ENCODE measurements at places on chromosomes 2 and 18.

DNA sequence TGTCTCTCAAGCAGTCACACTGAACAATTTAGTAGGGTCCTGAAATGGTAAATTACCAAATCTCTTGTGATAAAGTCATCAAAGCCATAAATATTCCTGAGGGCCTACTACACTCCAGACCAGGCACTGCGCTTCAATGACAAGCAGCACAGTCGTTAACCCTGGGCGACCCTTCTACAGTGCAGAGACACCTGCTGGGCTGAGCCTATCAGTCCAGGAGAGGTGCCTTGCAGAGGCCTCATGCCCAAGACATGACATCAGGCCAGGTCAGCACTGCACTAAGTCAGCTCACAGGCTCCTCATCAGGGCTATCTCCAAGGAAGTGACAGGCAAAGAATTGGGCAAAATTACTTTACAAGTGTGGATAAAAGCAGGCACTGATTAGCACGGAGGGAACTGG lies 166.4 kb upstream of the EPB41L3 start:
- DNase-seq: no peak

GRCh38 chr2:233217892-233218377 lies 33.5 kb upstream of the ATG16L1 start:
- DNase-seq: no peak

- DNase-seq: no peak
Observed at GRCh38 chr2:19868224-19868623, 33.6 kb downstream of the TTC32 start.

GRCh38 chr2:123080331-123080730 lies 944.8 kb upstream of the CNTNAP5 start:
- no peak for DNase-seq

DNA sequence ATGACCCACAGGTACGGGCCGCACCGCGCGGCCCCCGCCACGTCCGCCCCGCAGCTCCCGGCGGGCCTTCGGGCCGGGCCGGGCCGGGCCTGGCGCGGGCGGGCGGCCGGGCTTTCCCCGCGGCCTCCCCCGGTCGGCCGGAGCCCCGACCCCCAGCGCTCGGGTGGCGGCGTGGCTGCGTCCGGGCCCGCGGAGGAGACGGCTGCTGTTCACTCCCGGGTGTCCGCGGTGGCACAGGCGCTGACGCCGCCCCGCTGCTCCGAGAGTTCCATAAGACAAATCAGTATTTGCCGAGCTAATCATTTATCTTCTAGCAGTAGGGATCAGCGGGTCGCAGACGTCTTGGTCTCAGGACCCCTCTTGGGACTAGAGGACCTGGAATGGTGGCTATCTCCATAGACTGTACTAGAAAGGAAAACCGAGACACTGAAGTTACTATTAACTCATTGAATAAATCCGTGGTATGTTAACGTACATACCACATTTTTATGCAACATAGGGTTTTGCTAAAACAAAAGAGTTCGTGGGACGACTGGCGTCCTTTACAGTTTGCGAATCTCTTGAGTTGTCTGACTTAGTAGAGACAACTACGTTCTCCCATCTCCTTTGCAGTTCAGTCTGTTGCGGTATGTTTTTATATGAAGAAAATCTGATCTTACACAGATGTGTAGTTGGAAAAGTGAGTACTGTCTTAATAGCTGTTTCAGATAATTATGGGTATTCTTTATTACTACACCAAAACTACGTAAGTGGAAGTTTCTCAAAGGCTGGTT lies 500 bp downstream of the LIMS1 start:
- DNase-seq: no peak

DNA sequence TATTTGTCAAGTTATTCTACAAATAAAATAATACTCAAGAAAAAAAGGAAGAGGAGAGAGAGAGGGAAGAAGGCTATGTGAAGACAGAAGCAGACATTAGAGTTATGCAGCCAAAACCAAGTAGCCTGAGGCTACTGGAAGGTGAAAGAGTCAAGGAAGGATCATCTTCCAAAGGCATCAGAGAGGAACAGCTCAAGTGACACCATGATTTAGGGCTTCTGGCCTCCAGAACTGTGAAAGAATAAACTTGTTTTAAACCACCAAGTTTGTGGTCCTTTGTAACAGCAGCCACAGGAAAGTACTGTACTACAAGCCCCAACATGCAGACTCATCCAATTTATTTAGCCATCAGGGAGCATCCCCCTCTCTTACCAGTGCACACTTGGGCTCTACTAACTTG lies 788.5 kb upstream of the LRRTM1 start:
- DNase-seq: no peak

GRCh38 chr18:61086657-61087056 lies 246.6 kb upstream of the CDH20 start:
- DNase-seq: no peak

- DNase-seq: no peak
Observed at GRCh38 chr2:5074733-5075132, 617.5 kb upstream of the SOX11 start.

GRCh38 chr2:926896-927295 lies 23.8 kb upstream of the SNTG2 start:
- DNase-seq: no peak
